ENCODE measurements at places on chromosomes 12 and 14.

- no peak for DNase-seq
These were observed 1.0 kb upstream of the CLIP1 start for GRCh38 chr12:122423258-122424165.

DNA sequence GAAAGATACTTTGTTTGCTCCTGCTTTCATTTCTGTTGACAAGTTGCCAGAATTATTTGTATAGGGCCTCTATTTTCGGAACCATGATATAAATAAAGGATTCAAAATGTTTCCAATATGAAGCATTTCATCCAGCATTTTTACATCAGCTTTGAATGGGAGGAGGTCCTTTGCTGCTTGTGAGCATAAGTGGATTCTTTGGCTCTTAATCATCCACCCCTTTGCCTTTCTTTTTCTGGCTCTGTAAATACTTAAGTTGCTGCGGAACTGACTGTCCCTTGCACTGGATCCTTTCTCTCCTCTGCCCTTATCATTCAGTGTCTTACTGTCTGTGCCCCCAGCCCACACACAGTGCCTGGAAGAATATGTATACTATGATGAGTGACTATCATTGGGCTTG lies 357.3 kb upstream of the RGS6 start:
- DNase-seq, result peak; percentile 78

DNA sequence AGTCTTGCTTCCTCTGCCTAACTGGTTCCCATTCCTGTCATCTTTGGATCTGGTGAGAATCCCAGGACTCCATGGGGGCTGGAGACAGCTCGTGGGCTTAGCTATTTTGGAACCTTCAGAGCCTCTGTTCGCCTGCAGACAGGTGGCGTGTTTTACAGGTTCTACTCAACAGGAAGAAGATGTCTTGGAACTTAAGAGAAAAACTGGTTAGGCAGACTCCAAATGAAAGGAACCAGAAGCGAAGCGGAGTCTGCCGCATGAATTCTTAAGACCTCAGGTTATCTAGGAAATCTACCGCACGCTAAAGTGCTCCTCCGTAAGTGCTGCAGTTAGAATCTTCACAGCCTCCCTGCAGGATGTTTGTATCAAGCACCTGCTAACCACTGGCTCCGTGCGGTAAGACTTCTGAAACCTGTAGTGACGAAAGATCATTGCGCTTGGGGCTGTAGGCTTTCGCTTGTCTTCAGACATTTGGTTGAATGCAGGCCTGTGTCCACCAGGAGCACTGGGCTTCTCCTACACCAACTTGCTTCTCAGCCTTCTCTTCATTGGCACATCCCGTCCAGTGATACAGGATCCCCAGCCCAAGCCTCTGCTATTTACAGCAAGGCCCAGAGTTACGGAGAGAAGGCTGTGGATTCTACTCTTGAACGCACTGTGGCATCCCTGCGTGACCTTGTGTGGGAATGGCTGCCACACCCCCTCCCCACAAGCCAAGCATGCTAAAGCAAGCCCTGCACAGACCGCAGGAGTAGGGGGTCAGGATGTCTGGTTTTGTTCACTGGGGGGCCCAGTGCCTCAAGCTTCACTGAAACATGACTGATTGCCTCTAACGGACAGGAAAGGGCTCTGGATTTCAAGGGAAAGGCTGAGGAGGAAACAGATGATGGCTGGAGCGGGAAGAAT lies 35.0 kb downstream of the ACADS start:
- no peak for DNase-seq

- no peak for DNase-seq
These were observed 8.7 kb upstream of the SMCO2 start for GRCh38 chr12:27437839-27438238.

GRCh38 chr14:101470266-101470665 lies 91.0 kb upstream of the DIO3 start:
- no peak for DNase-seq

DNA sequence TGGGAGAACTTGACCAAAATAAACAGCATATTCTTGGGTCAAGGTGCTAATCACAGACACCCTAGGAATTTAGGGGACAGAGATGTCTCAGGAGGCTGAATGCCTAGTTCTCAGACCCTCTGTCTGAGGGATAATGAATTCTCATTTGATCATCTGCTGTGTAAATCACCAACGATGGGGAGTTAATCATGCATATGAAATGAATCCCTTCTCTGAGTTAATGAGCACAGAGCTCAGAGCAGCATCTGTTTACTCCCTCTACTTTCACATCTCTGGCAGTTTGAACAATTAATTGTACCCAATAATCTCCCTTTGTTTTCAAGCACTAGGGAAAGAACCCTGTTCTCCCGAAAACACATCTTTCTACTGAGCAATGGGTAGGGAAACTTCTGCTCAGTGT lies 129.4 kb upstream of the SRRM4 start:
- no peak for DNase-seq

DNA sequence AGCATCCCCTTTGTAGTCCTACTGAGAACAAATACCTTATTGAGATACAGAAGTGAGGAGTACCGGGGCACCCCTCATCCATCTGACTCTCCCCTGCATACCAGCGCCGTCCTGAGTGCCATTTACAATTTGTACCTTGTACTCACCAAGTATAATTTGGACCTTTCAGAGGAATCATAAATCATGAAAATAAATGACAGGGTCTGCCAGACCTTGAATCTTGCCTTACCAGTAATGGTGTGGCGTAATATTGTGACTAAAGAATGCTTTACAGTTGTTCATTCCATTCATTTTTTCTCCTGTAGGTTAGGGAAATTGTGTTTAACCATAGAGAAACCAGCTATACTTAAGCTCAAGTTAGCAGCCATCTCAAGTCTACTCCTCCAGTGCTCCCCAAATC lies 243.7 kb upstream of the RGS6 start:
- no peak for DNase-seq

GRCh38 chr12:127628645-127629044 lies 638.3 kb upstream of the TMEM132C start:
- peak; percentile 63 for DNase-seq

GRCh38 chr14:96568621-96569020 lies 66.4 kb downstream of the PAPOLA start:
- DNase-seq, result peak; percentile 37

DNA sequence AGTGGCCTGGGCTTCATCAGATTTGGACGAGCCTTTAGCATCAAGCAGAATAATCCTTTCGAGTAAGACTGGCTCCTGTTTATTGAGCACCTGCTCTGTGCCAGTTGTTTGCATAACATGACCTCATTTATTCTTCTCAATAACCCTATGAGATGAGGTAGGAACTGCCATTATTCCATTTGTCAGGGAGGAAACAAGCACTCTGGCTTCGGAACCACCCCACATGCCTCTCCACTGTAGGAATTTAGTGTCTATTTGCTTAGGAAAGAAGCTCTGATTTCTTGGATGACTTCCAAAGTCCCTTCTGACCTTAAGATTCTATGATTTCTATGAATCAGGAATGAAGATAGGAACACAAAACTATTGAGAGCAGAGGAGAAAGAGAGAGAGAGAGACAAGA lies 11.0 kb downstream of the SAMD4A start:
- no peak for DNase-seq

DNA sequence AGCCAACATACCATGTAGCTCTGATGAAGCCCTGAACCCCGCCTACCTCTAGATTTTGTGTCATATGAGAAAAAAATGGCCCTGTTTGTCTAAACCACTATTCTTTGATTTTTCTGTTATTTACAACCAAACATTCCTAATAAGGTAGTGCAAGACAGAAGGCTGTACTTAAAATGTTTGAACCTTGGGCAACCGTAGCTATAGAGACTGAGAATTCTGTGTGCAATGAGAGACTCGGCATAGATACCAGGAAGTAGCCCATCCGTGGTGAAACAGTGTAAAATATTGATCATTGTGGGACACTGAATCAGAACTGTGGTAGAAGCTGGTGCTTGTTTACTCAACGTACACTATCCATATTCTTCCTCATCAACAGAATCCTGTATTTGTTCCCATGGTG lies 86.5 kb upstream of the TMCC3 start:
- DNase-seq, result no peak

GRCh38 chr12:80936642-80937390 lies 918 bp downstream of the LIN7A start:
- no peak for DNase-seq

GRCh38 chr14:105416671-105417070 lies 3.0 kb upstream of the MTA1 start:
- no peak for DNase-seq
